Suppressor macrophage (primary cell): ENCODE measurements at places on chromosomes 16 and 17.

DNA sequence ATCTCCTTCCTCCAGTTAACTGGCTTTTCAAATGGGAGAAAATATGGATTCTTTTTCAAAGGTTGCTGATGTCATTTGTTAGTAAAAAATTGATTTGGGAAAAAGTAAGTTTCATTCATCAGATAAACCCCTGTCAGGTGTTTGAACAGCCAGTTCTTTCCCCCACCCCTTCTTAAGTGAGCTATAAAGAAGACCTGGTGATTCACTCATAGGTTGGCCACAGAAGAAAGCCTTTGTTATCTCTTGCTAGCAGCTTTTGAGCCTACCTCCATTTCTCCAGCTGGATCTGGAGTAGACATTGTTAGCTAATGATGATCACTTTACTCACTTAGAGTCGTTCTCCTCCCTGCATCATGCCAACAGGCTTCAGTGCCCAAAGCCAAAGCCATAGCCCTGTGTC lies 63.0 kb downstream of the NLK start:
- DNase-seq = no peak

GRCh38 chr17:72426948-72427760 lies 306.3 kb downstream of the SOX9 start:
- DNase-seq = no peak

- no peak for DNase-seq
Observed at GRCh38 chr17:4972752-4973151, 5.1 kb upstream of the SPAG7 start.

DNA sequence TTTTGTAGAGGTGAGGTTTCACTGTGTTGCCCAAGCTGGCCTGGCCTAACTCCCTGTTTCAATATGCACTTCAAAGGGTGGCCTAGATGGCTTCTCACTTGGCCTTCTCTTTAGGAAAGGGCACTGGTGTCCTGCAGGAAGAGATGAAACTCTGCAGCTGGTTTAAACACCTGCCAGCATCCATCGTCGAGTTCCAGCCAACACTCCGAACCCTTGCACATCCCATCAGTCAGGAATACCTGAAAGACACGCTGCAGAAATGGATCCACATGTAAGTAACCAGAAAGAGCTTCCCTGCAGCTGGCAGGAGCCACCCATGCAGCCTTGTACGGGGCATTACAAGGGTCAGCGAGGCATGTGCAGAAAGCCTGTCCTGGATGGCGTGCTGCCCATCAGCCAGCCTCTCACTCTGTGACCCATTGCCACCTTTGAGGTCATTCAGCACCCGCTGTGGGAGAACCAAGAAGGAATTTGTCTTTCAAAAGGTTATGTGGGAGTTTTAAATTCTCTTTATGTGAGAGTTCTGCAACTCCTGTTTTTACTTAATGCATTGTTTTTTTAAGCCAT lies 7.0 kb downstream of the COG1 start:
- no peak for DNase-seq

DNA sequence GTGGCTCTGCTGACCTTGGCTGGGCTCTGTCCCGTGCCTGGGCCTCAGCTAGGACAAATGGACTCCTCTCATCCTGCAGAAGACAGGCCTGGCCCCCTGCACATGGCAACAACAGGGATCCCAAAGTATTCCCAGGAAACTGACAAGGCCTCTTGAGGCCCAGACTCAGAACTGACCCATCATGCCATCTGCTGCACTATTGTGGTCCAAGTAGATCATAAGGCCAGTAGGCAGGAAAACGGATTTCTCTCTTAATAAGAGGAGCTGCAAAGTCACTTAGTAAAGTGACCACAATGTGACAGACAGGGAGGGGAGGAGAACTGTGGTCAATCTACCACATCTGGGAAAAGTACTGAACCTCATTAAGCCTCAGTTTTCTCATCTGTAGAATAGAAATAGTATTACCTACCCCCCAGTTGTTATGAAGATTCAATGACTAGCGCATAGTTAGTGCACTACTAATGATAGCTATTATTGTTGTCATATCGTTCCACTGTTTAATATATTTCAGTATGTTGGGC lies 62.1 kb upstream of the TNRC6A start:
- no peak for DNase-seq

- no peak for DNase-seq
Observed at GRCh38 chr16:84959045-84959576, 52.2 kb downstream of the ZDHHC7 start.

DNA sequence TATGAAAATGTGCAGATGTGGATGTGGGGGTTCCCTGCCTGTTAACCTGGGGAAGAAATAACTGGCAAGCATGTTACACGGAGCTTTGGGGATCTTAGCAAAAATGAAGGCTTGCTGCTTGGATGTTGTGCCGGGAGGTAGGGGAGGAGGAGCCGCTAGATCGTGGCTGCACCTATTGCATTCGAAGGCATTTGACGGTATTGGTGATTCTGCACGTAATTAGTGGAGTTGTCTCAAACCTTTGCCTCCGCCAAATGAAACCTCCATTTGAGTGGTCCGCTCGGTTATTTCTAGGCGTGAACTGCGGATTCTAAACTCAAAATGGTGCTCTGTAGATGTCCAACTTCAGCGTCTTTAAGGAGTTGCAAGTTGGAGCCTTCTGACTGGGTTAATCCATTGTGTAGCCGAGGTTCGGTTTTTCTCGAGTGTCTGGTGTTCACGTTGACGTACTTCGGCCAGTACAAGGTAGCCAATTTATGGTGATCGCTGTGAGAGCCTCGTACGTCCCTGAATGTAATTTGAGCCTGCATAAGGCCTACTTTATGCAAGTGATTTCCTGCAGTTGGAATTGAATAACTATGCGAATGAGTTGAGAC lies 1.5 kb downstream of the TNRC6C start:
- no peak for DNase-seq

- DNase-seq = no peak
Observed at GRCh38 chr16:1762196-1762878, 9.0 kb downstream of the NME3 start.

DNA sequence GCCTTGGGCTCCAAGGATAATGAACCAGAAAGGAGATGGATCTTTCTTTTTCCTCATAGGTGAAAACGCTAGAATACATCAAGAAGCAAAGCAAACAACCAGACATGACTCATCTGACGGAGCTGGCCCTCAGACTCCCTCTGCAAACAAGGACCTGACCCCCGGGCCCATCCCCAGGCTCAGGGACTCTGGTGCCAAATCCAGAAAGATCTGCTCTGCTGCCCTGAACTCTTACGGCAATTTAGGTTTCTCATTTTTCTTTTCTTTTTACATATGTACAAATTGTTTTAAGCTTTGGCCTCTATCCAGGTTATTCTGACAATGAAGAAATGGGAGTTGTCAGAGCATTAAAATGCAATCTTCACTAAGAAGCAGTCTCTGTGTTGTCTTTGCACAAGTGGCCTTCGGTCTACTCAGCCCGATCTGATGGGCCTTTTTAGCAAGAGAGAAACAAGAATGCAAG lies 17.7 kb downstream of the KNOP1 start:
- DNase-seq = no peak

DNA sequence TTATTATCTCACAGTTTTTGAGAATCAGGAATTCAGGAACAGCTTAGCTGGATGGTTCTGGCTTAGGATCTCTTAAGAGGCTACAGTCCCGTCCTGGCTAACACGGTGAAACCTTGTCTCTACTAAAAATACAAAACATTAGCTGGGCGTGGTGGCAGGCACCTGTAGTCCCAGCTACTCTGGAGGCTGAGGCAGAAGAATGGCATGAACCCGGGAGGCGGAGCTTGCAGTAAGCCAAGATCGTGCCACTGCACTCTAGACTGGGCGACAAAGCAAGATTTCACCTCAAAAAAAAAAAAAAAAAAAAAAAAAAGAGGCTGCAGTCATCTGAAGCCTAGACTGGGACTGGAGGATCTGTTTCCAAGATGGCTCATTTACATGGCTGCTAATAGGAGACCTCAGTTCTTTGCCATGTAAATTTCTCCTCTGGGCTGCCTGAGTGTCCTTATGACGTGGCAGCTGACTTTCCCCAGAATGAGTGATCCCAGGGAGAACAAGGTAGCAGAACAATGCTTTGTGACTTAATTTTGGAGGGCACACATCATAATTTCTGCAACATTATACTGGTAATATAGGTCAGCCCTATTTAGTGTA lies 95.8 kb upstream of the CORO6 start:
- no peak for DNase-seq

GRCh38 chr16:67514382-67514828 lies 14.2 kb upstream of the RIPOR1 start:
- peak; percentile 98 for DNase-seq

GRCh38 chr17:34511265-34511664 lies 68.1 kb upstream of the TMEM132E start:
- no peak for DNase-seq

- DNase-seq = no peak
Observed at GRCh38 chr17:14959106-14959648, 305.9 kb downstream of the PMP22 start.

DNA sequence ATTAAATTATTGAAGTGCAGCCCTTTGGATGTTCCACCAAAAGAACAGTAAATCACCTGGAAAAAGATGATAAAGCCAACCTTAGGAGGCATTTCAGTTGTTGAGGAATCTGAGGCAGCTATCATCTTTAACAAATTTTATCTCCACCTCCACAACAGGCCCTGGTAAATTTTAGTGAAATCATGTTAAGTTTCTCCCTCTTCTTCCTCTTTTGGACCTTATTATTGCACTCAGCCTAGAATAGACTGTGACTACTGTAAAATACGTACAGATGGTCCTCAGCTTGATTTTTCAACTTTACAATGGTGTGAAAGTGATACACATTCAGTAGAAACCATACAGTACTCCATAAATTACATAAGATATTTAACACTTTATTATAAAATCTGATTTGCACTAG lies 90.3 kb downstream of the USP32 start:
- no peak for DNase-seq

- no peak for DNase-seq
Observed at GRCh38 chr16:2764718-2765117, 12.3 kb downstream of the SRRM2 start.

DNA sequence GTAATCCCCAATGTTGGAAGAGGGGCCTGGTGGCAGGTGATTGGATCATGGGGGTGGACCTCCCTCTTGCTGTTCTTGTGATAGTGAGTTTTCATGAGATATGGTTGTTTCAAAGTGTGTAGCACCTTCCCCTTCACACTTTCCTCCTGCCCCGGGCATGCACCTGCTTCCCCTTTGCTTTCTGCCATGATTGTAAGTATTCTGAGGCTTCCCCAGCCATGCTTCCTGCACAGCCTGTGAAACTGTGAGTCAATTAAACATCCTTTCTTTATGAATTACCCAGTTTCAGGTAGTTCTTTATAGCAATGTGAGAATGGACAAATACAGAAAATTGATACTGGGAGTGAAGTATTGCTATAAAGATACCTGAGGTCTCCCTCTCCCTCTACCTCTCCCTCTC lies 29.4 kb downstream of the RNF112 start:
- no peak for DNase-seq

- peak; percentile 33 for DNase-seq
Observed at GRCh38 chr17:37742762-37743611, 1.9 kb downstream of the HNF1B start.

DNA sequence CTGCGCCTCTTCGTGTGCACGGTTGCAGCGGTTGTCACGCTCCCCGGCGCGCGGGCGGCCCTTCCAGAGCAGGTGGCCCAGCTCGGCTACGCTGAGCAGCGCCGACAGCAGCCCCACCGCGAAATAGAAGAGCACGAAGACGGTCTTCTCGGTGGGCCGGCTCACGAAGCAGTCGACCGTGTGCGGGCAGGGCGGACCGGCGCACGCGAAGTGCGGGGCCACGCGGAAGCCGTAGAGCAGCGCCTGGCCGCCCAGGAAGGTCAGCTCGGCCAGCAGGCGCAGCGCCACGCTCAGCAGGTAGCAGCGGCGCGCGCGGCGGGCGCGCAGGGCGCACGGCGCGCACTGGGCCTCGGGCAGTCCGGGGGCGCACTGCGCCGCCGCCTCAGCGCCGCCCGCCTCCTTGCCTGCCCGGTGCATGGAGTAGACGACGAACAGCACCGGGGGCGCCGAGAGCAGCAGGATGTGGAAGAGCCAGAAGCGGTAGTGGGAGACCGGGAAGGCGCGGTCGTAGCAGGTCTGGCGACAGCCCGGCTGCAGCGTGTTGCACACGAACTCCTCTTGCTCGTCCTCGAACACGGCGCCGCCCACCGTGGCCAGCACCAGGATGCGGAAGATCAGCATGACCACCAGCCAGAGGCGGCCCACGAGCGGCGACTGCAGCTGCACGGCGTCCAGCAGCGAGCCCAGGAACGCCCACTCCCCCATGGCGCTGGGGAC lies 1.3 kb downstream of the GJD3 start:
- DNase-seq = peak; percentile 70

DNA sequence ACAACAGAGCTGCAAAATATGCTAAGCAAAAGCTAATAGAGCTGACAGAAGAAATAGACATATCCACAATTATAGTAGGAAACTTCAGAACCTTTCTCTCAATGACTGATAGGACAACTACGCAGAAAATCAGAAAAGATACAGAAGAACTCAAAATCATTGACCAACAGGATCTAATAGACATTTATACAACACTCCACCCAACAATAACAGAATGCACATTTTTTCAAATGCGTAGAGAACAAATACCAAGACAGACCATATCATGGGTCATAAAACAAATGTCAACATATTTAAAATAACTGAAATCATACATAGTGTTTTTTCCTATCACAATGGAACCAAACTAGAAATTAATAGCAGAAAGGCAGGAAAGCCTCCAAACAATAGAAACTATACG lies 237.4 kb downstream of the C16orf78 start:
- no peak for DNase-seq

- no peak for DNase-seq
Observed at GRCh38 chr16:89822188-89823086, 5.8 kb upstream of the SPIRE2 start.

DNA sequence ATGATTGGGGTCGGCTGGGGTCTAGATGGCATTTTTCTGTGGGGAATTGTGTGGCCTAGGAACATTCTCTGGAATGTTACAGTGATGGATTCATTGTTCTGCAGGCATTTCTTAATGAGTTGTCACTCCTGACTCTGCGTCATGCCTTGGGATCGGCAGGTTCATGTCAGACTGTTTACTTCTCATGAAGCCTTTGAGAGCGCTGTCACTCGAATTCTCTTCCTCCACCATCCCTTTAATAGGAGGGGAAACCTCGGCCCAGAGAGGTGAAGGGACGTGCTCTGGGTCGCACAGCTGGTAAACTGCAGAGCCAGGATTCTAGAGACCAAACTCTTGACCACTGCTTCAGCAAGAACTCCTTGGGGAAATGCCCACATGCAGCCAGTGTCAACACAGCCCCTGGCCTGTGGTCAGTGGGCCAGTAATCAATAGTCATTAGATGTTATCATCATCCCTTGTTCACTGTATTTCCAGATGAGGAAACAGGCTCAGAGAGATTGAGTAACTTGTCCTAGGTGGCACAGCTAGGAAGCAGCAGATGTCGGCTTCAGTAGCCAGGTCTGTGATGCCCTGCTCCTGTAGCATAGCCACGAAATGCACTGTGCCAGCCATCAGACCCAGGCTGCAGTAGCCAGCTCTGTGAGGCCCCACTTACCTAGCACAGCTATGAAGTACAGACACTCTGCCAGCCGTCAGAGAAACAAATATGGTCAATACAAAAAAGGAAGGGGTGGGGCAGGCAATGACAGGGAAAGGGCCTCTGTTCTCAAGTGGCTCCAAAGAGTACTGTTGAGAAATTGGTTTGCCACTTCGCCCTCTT lies 259.0 kb downstream of the CPPED1 start:
- DNase-seq = no peak

- no peak for DNase-seq
Observed at GRCh38 chr17:50285941-50286340, 11.7 kb downstream of the TMEM92 start.

GRCh38 chr16:68086336-68086841 lies 1.2 kb downstream of the NFATC3 start:
- DNase-seq = peak; percentile 34

- DNase-seq = peak; percentile 61
Observed at GRCh38 chr17:47847341-47848197, 3.4 kb downstream of the SP6 start.

GRCh38 chr17:45261577-45262515 lies at the start of gene SPATA32:
Gene SPATA32 (minus strand): TSS chr17:45262094. CDS start chr17:45262016, 78 bp downstream.
- DNase-seq = peak; percentile 38
